ENCODE measurements at places on chromosomes 7 and 10.

GRCh38 chr10:11689945-11690736 is 52.0 kb upstream of the ECHDC3 start:
- ATAC-seq: no peak

- no peak for ATAC-seq
Observed at GRCh38 chr10:68566351-68566750, 6.2 kb downstream of the TET1 start.

- no peak for ATAC-seq
Observed at GRCh38 chr7:107036535-107036934, 8.0 kb upstream of the PRKAR2B start.

DNA sequence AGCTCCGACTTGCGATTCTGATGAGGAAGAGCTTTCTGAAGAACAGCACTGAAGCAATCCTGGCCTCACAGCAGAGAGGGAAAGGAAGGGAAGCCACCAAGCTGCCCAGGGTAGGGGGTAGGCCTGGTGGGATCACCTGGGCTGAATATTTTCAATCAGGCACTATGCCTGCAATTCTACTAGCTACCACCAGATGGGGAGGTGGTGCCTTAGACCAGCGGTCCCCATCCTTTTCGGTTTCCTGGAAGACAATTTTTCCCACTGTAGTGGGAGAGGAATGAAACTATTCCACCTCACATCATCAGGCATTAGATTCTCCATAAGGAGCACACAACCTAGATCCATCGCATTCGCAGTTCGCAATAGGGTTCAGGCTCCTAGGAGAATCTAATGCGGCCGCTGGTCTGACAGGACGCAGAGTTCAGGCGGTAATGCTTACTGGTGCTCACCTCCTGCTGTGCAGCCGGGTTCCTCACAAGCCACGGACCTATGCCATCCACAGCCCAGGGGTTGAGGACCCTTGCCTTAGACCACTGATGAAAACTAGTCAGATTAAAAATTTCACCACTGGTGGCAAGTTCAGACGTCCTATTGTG is 2.7 kb downstream of the LRRC20 start:
- no peak for ATAC-seq

DNA sequence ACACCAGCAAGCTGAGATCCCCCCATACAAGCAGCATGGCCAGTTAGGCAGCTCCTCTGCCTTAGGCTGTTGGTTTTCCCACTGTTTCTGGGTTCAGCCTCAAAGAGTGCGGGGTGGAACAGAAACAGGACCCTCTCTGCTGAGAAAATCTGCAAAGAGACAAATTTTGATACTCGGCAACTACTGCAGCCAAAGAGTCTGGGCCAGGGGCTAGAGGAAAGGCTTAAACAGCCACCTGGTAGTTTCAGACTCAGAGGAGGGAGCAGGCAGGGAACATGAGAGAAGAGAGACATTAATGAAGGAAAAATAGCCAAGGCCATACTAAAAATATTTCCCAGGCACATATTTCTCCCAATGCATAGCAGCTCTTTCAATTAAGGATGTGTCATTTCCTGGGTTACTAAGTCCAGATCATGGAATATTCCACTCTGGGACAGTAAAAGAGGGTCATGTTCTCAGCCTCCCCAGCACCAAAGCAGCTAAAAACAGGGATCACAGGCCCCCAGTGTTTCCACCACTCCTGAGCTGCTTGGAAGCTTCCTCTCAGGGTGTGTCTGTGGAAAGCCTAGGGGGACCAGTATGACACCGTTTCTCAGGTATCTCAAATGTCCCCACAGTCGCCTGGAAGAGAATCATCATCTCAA is 29.8 kb downstream of the PDLIM1 start:
- ATAC-seq: no peak

GRCh38 chr7:43876241-43876640 is 6.9 kb upstream of the MRPS24 start:
- peak; percentile 70 for ATAC-seq

GRCh38 chr10:31358688-31359330 is 39.8 kb downstream of the ZEB1 start:
- ATAC-seq: no peak

- peak; percentile 73 for ATAC-seq
Observed at GRCh38 chr7:90655566-90655965, 59.4 kb downstream of the CDK14 start.

GRCh38 chr7:26662646-26663045 is 201.7 kb downstream of the SKAP2 start:
- ATAC-seq: no peak

- no peak for ATAC-seq
Observed at GRCh38 chr7:73615886-73616285, 8.4 kb downstream of the MLXIPL start.
